ENCODE measurements at places on chromosomes 16 and 17.

- no peak for DNase-seq
These were observed 316.9 kb downstream of the SEC14L1 start for GRCh38 chr17:77457572-77458201.

- DNase-seq = no peak
These were observed 37.4 kb upstream of the CCL1 start for GRCh38 chr17:34400301-34400931.

DNA sequence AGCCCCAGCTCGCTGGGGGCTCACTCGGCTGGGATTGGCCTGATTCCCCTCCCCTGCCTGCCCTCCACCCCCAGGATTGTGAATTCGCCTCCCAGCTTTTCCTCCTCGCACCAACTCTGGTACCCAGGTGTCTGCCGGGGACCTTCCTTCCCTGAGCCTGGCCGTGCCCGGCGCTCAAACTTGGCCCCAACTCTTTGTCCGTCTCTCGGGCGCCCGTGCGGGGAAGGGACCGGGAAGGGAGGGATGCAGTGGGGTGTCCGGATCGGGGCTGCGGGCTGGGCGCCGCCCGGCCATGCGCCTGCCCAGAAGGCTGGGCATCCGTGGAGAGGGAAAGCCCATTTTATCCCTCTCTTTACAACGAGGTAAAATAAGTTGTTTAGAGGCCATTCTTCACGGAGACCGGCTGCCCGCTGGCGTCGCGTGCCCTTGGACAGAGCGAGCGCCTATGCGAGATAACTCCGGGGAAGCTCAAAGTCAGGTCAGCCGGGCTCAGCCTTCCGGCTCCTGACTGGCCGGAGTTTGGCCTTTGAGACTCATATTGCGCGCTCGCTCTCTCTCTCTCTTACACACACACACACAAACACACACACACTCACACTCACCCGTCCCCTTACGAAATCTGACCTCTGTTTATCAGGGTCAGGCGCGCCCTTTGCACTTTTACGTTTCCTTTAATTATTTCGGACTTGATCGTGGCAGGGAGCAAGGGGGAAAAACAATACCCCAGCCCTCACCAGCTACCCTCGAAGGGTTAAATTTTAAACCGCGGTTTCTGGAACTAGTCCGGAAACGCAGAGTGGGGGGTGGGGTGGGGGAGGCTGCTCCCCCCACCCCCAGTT lies 774 bp upstream of the MAF start:
- DNase-seq = no peak

DNA sequence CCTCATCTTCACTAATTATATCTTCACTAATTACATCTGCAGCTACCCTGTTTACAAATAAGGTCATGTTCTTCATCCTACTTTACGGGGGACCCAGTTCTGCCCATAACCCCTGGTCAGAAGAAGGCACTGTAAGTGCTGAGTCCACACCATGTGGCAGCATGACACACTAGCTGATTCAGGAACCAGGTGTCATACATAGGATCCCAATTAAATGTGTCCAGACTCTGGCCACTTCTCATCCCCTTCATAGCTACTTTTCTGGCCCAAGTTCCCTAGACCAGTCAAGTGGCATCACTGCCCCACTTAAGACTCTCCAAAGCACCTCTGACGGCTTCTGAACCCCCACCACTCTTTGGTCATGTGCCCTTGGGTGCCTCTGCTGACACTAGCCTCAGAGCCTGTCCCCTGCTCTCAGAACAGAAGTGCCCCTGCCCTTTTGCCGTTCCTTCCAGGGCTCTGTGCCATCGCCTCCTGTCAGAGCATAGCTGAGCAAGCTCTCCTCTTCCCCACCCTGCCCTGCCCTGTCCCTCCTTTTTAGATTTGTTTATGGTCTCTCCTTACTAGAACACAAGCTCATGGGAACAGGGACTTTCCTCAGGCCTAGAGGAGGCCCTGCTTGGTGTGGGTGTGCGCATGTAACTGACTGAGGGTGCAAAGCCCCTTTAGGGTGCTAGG lies 61.1 kb downstream of the B9D1 start:
- DNase-seq = no peak

- no peak for DNase-seq
These were observed 9.5 kb upstream of the KRT19 start for GRCh38 chr17:41537614-41537954.
